ENCODE measurements at places on chromosomes 4 and X. TPM values are rescaled to one million over a fixed set of nuclear protein-coding genes. Genes with fewer than 3 reads are reported as not detected.

Gene AMBN
- total RNA-seq: not detected

Gene PPM1K
- 39.5 TPM for total RNA-seq

Gene NAP1L5
- 5.5 TPM for total RNA-seq

Gene EGFL6
- total RNA-seq: 2.0 TPM

Gene SYTL5
- total RNA-seq: not detected

Gene TAPT1
- total RNA-seq: 31.8 TPM

Gene P2RY8
- 21.8 TPM for total RNA-seq

GRCh38 chr4:2946812-2947600 lies 16.2 kb downstream of the NOP14 start:
- DNase-seq: no peak
- no peak overlapping the region for H3K4me3 ChIP-seq
- H3K36me3 ChIP-seq: peaks cover 68% of the 10 kb centered on the region
- H3K27me3 ChIP-seq: no peaks in the 10 kb centered on the region

DNA sequence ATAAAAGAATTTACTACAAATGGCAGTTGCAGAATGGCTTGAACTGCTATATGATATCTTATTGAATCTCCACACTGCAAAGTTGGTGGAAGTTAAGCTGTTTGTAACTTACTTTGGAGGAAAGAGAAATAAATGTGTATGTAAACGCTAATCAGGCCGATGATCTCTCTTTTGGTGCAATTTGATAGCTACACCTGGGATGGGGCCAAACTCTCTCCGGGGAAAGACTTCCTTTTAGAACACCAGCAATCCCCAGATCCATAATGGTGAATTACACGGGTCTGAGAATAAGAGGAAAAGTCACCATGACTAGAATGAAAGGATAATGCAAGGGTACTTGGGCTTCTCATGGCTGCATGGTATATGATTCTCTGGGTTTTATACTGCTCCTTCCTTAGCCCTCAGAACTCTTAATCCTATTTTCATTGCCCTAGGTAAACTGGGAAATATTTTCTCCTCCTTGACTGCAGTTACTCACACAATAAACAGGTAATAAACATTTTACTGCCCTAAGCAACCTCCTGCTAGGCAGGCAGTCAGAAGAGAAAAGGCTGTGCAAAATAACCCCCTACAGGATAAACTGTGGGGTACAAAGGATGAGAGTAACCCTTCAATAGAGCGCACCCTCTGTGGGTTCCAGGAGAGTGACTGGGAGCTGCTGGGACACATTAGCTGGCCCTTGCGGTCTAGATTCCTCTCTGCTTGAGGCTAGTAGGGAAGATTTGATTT lies 109.3 kb downstream of the MGST2 start:
- no peak overlapping the region for H3K27ac ChIP-seq
- DNase-seq: no peak
- no peaks in the 10 kb centered on the region for H3K4me1 ChIP-seq

DNA sequence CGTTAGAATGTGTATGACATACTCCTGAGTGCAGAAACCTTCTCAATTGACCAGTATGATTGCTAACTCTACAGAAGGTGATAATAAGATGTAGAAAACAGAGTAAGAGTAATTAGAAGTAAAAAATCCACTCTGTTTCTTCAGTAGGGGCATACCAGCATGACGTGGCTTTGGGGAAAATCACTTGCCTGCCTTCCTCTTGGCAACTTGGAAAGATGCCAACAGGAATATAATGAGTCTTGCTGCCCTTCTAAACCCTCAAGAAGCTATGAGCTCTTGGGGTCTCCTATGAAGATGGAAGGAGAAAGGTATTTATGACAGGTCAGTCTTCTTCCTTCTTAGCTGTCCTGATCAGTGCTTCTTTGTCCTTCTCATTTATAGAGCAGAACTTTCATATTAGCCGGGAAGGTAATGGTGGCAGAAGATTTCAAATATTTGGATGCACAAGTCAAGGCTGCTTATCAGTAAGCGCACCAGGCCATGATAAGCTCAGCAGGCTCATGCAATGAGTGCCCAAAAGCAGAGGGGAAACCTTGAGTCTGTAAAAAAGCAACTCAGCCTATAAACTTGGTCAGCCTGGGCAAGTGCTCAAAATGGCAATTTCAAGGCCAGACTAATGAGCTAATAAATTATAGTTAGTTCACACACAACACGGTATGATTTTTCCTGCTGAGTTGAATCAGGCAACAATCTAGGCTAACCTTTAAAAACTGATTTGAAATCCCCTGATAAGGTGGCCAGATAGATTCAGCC lies 69.7 kb upstream of the PPARGC1A start:
- H3K36me3 ChIP-seq: no peaks in the 10 kb centered on the region
- no peak overlapping the region for H3K4me3 ChIP-seq
- no peaks in the 10 kb centered on the region for H3K4me1 ChIP-seq
- no peaks in the 10 kb centered on the region for H3K27me3 ChIP-seq
- no peak overlapping the region for H3K27ac ChIP-seq

- no peak overlapping the region for H3K4me3 ChIP-seq
- peaks cover 3% of the 10 kb centered on the region for H3K27me3 ChIP-seq
- H3K36me3 ChIP-seq: no peaks in the 10 kb centered on the region
- H3K27ac ChIP-seq: no peak overlapping the region
- no peak for DNase-seq
- peaks cover 5% of the 10 kb centered on the region for H3K4me1 ChIP-seq
Observed at GRCh38 chr4:7302781-7303404, 110.6 kb downstream of the SORCS2 start.

GRCh38 chr4:56227301-56227835 lies 159.9 kb downstream of the AASDH start:
- no peaks in the 10 kb centered on the region for H3K36me3 ChIP-seq
- no peak overlapping the region for H3K27ac ChIP-seq
- no peak overlapping the region for H3K4me3 ChIP-seq
- no peaks in the 10 kb centered on the region for H3K4me1 ChIP-seq

DNA sequence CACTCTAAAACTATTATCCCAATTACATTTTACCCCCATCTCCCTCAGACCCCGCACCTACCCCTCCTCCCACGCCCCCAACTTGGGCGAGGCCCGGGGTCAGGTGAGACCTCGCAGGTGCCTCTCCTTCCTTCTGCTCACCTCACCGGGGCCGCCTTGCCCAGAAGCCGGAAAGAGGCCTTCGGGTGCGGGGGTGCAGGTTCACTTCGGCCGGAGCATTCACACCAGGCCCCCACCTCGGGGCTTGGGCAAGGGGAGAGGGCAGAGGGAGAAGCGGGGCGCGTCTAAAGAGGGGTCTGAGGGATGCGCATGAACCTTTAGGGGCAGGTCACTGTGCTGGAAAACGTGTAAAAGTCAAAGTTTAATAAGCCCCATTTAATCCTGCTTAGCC lies 427 bp downstream of the ZNF182 start:
- H3K4me3 ChIP-seq: peak overlapping the region; percentile 99
- H3K27me3 ChIP-seq: no peaks in the 10 kb centered on the region
- DNase-seq: no peak
- H3K27ac ChIP-seq: peak overlapping the region; percentile 99
- H3K4me1 ChIP-seq: peaks cover 18% of the 10 kb centered on the region
- peaks cover 27% of the 10 kb centered on the region for H3K36me3 ChIP-seq

DNA sequence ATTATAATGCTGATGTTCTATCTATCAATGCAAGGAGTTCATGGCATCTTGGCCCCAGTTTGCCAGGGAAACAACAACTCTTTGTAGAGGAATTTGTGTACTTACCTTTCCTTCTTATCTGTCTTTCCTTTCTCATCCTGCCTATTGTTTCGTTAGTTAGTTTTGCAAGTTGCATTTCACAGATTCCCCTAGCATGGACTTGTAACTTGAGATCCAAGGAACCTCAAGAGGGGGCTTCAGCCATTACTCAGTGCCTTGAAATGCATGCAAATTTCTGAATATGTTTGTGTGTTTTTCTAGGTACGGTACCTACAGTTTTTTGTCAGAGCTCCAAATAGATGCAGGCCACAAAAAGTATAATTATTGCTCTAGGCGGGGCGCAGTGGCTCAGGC lies 203.6 kb downstream of the LDB2 start:
- DNase-seq: no peak
- no peaks in the 10 kb centered on the region for H3K27me3 ChIP-seq
- H3K4me1 ChIP-seq: no peaks in the 10 kb centered on the region
- no peak overlapping the region for H3K4me3 ChIP-seq
- H3K36me3 ChIP-seq: no peaks in the 10 kb centered on the region

- no peaks in the 10 kb centered on the region for H3K36me3 ChIP-seq
- H3K4me3 ChIP-seq: no peak overlapping the region
- DNase-seq: no peak
- H3K4me1 ChIP-seq: no peaks in the 10 kb centered on the region
- no peaks in the 10 kb centered on the region for H3K27me3 ChIP-seq
Observed at GRCh38 chrX:105307762-105308161, 87.3 kb upstream of the TEX13A start.

GRCh38 chr4:1010395-1011021 lies 918 bp upstream of the FGFRL1 start:
- DNase-seq: peak; percentile 76
- peaks cover 28% of the 10 kb centered on the region for H3K27me3 ChIP-seq
- H3K4me1 ChIP-seq: peaks cover 15% of the 10 kb centered on the region
- H3K36me3 ChIP-seq: peaks cover 3% of the 10 kb centered on the region
- H3K4me3 ChIP-seq: peak overlapping the region; percentile 86
- peak overlapping the region; percentile 89 for H3K27ac ChIP-seq

DNA sequence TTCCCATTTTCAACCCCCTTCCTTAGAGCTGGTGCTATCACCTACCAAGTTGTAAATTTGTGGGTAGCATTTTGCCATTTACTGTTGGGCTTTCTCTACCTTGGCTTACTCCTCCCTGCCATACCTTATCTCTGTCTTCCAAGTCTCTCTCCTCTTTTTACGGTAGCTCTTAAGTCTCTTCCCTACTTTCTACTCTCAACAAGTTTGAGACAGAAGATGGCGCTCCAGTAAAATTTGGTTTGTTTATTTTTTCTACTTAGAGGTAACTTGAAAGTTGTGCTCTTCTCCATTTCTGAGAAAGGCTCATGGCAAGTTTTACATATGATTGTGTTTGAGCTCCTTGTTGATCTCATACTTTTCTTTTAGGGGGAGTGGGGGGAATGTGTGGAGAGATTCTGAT lies 1508.1 kb downstream of the TECRL start:
- H3K4me1 ChIP-seq: no peaks in the 10 kb centered on the region
- H3K27me3 ChIP-seq: no peaks in the 10 kb centered on the region
- H3K27ac ChIP-seq: no peak overlapping the region
- H3K36me3 ChIP-seq: no peaks in the 10 kb centered on the region

DNA sequence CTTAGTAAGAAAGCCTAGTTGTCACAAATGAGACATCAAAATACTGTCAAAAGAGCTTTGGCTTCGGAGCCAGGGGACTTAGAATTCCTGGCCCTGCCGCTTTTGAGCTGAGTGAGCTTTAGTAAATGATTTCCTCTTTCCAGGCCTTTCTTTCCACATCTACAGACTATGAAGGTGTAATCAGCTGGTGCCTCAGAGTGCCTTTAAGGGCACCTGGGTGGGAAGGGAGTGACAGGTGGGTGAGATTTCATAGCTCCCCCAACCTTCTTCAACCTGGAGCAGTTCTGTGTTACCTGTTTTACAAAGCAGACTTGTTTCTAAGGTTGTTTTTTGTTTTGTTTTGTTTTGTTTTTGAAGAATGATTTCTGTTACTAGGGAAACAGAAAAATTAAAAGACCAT lies 154.7 kb upstream of the BOD1L1 start:
- no peak for DNase-seq
- H3K27ac ChIP-seq: no peak overlapping the region
- no peaks in the 10 kb centered on the region for H3K36me3 ChIP-seq
- H3K4me1 ChIP-seq: no peaks in the 10 kb centered on the region
- H3K4me3 ChIP-seq: no peak overlapping the region

DNA sequence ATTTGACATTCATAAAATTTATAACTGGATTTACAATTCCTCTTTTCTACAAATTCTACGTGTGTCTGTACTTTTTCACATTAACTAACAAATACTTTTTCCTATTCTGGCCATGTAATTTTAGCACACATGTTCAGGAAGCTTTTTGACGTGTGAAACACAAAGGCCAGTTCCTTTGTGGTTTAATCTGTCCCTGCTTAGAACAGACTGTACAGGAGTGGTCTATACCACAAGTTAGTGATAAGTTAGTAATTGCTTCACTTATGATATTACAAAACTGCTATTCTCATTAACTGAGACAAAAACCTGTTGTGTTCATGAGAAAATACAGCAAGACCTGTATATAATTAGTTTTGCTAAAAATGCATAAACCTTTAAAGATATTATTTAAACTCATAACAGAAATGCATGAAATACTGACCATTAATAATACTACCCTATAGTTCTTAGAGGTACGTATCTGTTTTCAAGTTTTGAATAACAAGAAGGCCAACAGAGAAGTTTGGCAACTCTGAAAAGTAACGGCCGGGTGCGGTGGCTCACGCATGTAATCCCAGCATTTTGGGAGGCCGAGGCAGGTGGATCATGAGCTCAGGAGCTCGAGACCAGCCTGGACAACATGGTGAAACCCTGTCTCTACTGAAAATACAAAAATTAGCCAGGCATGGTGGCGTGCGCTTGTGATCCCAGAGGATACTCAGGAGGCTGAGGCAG lies 13.7 kb upstream of the AREG start:
- H3K27ac ChIP-seq: no peak overlapping the region
- DNase-seq: no peak
- H3K4me3 ChIP-seq: no peak overlapping the region
- H3K36me3 ChIP-seq: no peaks in the 10 kb centered on the region

- no peak for DNase-seq
- H3K4me3 ChIP-seq: no peak overlapping the region
- H3K27ac ChIP-seq: no peak overlapping the region
- no peaks in the 10 kb centered on the region for H3K36me3 ChIP-seq
Observed at GRCh38 chrX:103396186-103396585, 19.8 kb downstream of the BEX3 start.

- no peaks in the 10 kb centered on the region for H3K4me1 ChIP-seq
- DNase-seq: no peak
- H3K4me3 ChIP-seq: no peak overlapping the region
- H3K27ac ChIP-seq: no peak overlapping the region
Observed at GRCh38 chrX:149296092-149296491, 209.0 kb downstream of the IDS start.

GRCh38 chr4:139617702-139618490 lies 47.7 kb upstream of the MGST2 start:
- no peak for DNase-seq
- no peak overlapping the region for H3K4me3 ChIP-seq
- no peaks in the 10 kb centered on the region for H3K4me1 ChIP-seq
- H3K27me3 ChIP-seq: no peaks in the 10 kb centered on the region
- H3K27ac ChIP-seq: no peak overlapping the region

DNA sequence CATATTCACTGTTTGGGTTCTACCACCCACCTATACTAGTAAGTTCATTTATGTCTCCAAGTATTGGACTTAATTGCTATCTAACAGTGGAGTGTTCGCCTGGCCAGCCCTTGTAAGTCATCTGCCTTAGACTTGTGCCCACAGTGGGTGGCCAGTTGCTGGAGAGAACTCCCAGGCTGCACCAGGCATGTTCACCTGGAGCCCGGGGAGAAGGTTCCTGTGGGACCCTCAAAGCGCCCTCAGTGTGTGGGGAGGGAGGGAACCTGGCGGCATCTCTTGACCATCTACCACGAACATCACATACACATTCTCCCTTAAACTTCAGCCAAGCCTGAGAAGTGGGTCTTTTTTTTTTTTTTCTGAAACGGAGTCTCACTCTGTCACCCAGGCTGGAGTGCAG lies 138.1 kb downstream of the CPZ start:
- DNase-seq: no peak
- H3K27ac ChIP-seq: no peak overlapping the region
- H3K4me3 ChIP-seq: no peak overlapping the region
- no peaks in the 10 kb centered on the region for H3K36me3 ChIP-seq
- no peaks in the 10 kb centered on the region for H3K27me3 ChIP-seq

GRCh38 chr4:2592572-2592971 lies 56.1 kb downstream of the FAM193A start:
- DNase-seq: no peak
- no peaks in the 10 kb centered on the region for H3K27me3 ChIP-seq
- peaks cover 42% of the 10 kb centered on the region for H3K4me1 ChIP-seq
- H3K4me3 ChIP-seq: no peak overlapping the region

GRCh38 chr4:145819853-145820181 lies 118.8 kb downstream of the ZNF827 start:
- peaks cover 54% of the 10 kb centered on the region for H3K36me3 ChIP-seq
- H3K4me3 ChIP-seq: no peak overlapping the region
- no peaks in the 10 kb centered on the region for H3K27me3 ChIP-seq
- DNase-seq: no peak
